Thymus (tissue), 14 donors: ENCODE measurements at places on chromosomes 7 and 10. TPM values are rescaled to one million over a fixed set of nuclear protein-coding genes. Genes with fewer than 3 reads are reported as not detected.

INSYN2A gene
- total RNA-seq: 1.2 TPM

DNA sequence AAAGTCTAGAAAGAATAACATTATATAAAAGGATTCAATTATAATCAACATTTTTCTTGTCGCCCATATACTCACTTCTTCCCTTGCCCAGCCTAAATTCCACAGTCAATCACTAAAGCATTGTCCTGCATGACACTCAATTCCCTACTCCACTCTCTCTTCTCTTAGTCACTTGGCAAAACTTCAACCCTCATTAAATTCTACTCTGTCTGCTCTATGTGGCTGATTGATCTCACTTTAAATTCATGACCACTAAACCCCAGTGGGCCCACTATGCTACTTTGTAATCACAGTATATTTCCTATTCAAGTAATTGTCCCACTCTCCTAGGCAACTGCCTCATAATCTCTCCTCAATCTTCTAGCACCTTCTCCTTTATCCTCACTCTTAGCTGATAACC lies 54.1 kb downstream of the MTERF1 start:
- H3K4me1 ChIP-seq: no peaks in the 10 kb centered on the region
- no peak overlapping the region for H3K4me3 ChIP-seq
- H3K27me3 ChIP-seq: no peaks in the 10 kb centered on the region
- H3K27ac ChIP-seq: no peak overlapping the region
- no peak for DNase-seq

TECTB gene
- 0.05 TPM for total RNA-seq

DNA sequence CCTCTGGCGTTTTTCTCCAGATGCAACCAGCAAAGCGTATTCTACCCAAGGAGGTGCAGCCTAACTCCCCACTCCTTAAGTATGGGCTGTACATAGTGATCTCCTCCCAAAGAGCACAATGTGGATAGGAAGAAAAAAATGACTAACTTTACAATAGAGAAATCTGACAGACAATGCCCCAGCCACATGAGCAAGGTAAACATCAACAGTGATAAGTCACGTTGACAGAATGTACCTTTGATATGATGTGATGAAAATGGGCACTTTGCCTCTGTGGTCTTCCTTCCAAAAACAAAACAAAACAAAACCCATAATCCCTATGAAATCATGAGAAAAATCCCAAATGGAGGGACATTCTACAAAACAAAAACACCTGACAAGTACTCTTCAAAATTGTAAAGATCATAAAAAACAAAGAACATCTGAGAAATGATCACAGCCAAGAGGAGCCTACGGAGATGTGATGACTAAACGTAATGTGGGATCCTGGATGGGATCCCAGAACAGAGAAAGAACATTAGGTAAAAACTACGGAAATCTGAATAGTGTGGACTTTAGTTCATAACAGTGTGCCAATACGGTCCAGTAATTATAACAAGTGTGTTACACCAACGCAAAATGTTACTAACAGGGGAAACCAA lies 50.6 kb downstream of the ABLIM1 start:
- H3K36me3 ChIP-seq: no peaks in the 10 kb centered on the region
- no peak overlapping the region for H3K4me3 ChIP-seq
- H3K27ac ChIP-seq: no peak overlapping the region
- H3K27me3 ChIP-seq: no peaks in the 10 kb centered on the region
- H3K4me1 ChIP-seq: no peaks in the 10 kb centered on the region

GRCh38 chr10:117164592-117165537 lies 26.8 kb upstream of the VAX1 start:
- DNase-seq: no peak
- peaks cover 9% of the 10 kb centered on the region for H3K4me1 ChIP-seq
- no peak overlapping the region for H3K4me3 ChIP-seq
- peaks cover 90% of the 10 kb centered on the region for H3K27me3 ChIP-seq
- no peak overlapping the region for H3K27ac ChIP-seq

DENND2A gene
- 1.0 TPM for total RNA-seq

DNA sequence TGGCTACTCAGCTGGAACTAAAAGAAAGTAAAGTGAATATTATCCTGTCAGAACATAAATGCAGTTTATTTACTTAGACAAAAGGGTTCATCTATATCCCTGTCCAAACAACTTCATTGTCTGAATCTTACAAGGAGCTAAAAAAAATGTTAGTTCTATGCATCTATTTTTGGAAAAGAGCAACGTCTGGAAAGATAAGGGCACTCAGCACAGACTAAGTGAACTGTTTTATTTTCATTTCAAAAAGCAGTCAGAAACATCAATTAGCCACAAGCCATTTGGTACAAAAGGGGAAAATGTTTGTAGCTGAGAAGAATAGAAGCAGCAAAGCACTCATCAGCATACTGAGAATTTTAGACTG lies 245.5 kb downstream of the FOXP2 start:
- H3K27me3 ChIP-seq: no peaks in the 10 kb centered on the region
- no peaks in the 10 kb centered on the region for H3K4me1 ChIP-seq
- H3K36me3 ChIP-seq: no peaks in the 10 kb centered on the region
- no peak overlapping the region for H3K4me3 ChIP-seq
- H3K27ac ChIP-seq: no peak overlapping the region
